ENCODE measurements at places on chromosomes 1 and 21. TPM values are rescaled to one million over a fixed set of nuclear protein-coding genes. Genes with fewer than 3 reads are reported as not detected.

MYBPH gene
- total RNA-seq, result not detected

SPATA17 gene
- total RNA-seq, result 2.1 TPM

NECTIN4 gene
- total RNA-seq, result 1.6 TPM

CGN gene
- 1.3 TPM for total RNA-seq

BGLAP gene
- 0.46 TPM for total RNA-seq

ESPN gene
- not detected for total RNA-seq

SLC9C2 gene
- total RNA-seq, result not detected

TACSTD2 gene
- not detected for total RNA-seq

ADGRL2 gene
- 15.3 TPM for total RNA-seq

PTGS2 gene
- total RNA-seq, result 10.0 TPM

NUDT4B gene
- 0.43 TPM for total RNA-seq

SUMO3 gene
- total RNA-seq, result 66.3 TPM

TLR5 gene
- not detected for total RNA-seq

PBX1 gene
- 32.8 TPM for total RNA-seq

FMO5 gene
- total RNA-seq, result 0.34 TPM

GPR25 gene
- total RNA-seq, result not detected

MLLT11 gene
- 19.0 TPM for total RNA-seq

LCE6A gene
- not detected for total RNA-seq

LIPI gene
- total RNA-seq, result not detected

BARHL2 gene
- not detected for total RNA-seq

CACNA1S gene
- total RNA-seq, result 0.01 TPM

Measured in A549 treated with DMSO at 1 μM for 4 hours (cell line).